ENCODE measurements at places on chromosomes 3 and 15.
A peak's percentile ranks its signal among the peaks of the same experiment; 100 is the strongest.

DNA sequence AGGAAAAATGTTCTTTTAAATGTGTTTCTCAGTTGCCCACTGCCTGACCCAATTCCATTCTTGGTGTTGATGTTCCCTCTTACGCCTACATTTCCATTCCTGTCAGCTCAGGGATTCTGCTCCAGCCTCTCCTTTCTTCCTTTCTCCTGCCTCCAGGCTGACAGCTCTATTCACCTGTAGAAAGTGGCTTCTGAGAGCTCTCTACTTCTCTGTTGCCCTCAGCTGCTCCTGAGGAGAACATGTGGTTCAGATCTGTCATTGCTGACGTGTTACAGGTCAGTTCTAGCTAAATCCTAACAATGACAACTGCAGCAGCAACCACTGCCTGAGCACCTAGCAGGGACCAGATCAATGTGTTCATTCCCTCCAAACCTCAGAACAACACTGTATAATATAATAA lies 144.9 kb upstream of the PLAAT1 start:
- no peak for DNase-seq

DNA sequence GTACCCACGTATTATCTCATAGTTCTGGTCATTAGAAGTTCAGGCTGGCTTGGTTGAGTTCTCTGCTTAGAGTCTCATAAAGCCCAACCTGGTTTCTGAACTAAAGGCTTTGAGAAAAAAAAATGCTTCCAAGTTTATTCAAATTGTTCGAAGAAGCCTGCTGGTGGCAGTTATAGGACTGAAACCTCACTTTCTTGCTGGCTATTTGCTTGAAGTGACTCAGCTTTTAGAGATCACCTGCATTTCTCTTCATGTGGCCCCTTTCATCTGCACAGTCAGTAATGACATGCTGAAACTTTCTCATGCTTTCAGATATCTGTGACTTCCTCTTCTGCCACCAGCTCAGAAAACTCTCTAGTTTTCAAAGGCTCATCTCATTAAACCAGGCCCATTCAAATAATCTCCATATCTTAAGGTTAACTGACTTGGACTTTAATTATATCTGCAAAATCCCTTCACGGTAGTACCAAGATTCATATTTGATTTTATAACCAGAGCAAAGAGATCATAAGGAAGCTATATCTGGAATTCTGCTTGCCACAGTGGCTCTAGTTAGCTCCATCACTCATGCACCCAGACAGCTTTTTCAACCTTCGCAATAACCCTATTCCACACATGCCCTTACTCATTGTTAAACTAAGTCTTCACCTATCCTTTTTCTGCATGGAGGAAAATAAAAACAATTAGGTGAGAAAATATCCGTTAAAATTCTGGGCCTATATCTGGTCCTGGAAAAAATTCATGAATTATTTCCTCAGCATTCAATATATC lies 433.8 kb upstream of the CBLB start:
- DNase-seq: peak; percentile 66

DNA sequence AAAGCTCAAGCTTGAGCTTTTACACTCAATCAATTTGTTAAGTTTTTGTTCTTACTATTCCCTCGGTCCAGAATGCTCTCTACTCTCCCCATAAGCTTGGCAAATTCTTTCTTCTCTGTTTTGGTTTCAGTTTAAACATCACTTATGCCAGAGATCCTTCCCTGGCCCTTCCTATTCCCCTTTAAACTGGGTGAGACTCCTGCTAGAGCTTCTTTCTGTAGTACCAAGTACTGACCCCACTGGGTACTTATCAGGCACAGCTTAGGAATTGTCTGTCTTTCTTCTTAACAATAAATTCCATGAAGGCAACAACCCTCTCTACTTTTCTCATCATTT lies 76.7 kb upstream of the PHLDB2 start:
- no peak for DNase-seq

DNA sequence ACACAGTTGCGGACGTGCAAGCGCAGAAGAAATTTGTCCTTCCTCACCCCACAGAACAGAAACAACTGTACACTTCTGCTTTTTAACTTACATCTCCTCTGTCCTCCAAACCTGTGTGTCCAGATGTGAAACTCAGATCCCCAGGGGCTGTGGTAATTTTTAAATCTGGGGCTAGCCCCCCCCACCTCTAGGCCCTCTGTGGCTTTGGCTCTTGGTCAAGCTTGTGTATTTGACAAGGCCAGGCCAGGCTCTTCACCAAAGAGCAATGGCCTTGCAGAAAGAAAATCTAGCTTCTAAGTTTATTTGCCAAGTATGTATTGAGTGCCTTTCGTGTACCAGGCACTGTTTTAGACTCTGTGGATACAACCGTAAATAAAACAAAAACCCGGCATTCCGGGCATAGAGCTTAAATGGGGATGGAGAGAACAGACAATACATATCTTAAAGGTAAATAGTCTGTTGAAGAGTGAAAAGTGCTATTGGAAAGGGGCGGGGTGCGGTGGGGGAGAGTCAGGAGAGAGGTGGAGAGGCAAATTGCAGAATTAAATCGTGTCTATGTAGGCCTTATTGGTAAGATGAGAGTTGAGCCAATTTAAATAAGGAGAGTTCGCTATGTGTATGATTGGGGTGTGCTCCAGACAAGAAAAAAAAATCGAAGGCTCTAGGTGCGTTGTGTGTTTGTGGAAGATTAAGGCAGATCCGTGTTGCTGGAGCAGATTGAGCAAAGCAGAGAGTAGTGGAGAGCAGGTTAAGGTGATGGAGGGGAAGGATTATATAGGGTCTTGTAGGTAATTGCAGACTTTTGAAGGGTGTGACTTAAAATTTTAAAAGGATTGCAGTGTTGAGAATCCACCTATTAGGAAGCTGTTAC lies 781 bp upstream of the DPH6 start:
- no peak for DNase-seq

- no peak for DNase-seq
Measured at GRCh38 chr3:127670761-127671522, 1.8 kb upstream of the ABTB1 start.

GRCh38 chr3:7640787-7641186 lies 779.9 kb downstream of the GRM7 start:
- DNase-seq: no peak

DNA sequence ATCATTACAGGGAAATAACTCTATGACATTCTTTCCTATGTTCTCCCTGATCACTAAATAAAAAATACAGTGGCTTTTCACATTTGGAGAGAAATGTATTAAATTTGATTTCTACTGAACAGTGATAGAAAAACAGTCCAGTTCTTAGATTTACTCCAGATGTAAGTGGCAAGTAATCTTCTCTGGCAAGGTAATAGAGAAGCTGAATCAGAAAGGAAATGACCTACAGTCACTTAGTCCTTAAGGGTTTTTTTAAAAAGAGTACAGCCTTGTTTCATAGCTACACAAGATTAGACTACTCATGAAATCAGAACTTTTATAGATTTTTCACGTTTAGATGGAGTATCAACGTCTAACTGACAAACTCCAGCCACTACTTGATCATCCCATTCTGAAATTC lies 236.9 kb downstream of the CADPS start:
- DNase-seq: no peak

DNA sequence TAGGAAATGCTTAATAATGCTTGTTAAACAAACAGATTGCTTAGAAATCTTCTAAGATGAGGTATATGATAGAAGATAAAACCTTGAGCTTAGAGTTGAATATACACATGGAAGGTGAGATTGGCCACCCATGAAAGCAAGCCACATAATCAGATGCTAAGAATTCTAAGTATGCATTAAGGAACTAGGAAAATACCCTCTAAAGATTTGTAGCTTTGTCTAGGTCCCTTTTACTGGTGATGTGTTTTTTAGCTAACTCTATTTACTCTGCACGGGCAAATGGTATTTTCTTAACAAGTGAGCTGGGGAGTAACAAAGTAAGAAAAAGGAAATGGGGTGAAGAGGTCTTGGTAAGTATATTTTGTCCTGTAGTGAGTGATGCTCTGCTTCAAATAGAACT lies 310.3 kb downstream of the OXSM start:
- DNase-seq: no peak

GRCh38 chr3:142857056-142857455 lies 31.8 kb downstream of the PCOLCE2 start:
- no peak for DNase-seq
